ENCODE measurements at places on chromosomes 3 and 15. TPM values are rescaled to one million over a fixed set of nuclear protein-coding genes. Genes with fewer than 3 reads are reported as not detected.

DNA sequence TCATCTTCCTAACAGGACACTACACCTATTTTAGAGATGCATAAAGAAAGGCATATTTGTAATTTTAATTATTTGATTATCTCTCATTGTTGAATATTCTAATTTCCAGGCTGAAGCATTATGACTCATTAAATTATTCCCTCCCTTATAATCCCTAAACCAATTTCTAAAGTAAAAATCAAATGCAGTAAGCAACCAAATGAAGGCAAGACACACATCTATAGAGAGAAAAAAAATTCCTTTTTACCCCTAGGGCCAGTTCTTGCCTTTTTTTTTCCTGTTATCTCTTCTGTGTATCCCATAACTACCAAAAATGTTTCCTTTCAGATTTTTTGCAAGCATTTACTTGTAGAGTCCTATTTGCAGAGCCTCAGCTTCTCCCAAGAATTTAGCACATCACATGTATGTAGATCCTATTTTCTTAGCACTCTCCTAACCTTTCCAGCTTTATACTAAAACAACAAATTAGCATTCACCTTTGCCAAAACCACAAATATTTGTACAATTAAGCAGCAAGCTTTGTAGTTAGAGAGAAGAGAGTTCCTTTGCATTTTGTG, 177.9 kb downstream of the SATB1 start:
- no peak for DNase-seq

GRCh38 chr15:76440441-76440840, 103.9 kb downstream of the ISL2 start:
- no peak for DNase-seq

DNA sequence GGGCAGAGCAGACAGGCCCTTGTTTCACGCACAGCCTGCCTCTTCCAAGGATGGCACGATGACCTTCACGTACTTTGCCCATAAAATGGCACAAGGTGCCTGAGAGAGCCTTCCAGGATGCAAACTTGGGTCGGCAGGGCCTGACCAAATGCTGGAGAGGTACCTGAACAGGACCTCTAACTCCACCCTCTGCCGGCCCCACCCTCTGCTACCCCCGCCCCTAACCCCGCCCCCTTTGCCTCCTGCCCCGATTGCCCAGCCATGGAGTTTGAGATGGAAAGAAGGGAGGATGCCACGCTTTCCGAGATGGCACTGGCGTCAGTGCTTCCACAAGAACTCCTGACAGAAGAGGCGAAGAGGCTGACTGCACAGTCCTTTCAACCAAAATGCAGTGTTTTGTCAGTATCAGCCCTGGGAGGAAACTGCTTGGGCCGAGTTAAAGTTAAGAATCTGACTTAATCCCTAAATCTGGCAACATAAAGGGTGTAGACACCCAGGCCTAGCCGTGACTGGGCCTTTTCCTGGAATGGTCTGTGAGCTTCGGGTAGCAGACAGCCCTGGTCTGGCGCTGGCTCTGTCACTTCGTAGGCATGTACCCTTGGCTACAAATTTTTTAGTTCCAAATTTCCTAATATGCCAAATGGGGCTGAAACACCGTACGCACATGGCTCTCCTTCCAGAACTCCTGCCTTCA, 230.3 kb upstream of the RGMA start:
- DNase-seq = no peak

GRCh38 chr3:9703736-9704346, at the start of gene CPNE9:
CPNE9 (plus strand) TSS chr3:9703833; CDS start chr3:9703997, 164 bp downstream.
- no peak for DNase-seq

DNA sequence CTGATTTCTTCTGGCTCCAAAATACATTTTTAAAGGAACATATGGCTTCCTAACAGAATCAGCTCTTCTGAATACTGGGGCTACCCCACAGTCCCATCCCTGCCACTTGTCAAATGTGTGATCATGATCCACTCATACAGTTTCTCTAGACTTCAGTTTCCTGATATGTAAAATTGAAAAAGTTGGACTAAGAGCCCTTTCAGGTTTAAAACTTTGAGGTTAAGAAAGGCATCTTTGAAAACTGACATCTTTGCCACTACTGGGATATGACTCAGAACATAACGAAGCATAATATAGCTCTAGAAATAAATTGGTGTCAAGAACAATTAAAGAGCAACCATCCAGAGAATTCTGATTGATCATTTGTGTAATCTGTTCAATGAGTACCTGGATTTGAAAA, 248.3 kb downstream of the IL5RA start:
- no peak for DNase-seq

DNA sequence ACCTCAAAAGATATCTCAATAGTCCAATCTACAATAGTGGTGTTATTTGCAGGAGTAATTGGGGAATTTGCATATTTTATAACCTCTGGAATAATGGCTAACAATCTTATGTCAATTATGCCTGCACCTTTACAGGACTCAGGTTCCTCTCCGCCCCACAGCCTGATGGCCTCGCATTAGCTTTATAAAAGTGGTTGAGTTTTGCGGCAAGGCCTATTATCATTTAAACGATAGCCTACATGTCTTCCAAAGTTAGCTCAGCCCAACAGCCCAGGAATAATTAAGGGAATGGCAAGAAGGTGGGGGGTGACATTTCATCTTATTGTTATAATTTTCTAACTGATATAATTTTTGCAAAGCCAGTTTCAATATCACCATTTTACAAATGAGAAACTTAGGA, 97.3 kb downstream of the RTP4 start:
- no peak for DNase-seq

DNA sequence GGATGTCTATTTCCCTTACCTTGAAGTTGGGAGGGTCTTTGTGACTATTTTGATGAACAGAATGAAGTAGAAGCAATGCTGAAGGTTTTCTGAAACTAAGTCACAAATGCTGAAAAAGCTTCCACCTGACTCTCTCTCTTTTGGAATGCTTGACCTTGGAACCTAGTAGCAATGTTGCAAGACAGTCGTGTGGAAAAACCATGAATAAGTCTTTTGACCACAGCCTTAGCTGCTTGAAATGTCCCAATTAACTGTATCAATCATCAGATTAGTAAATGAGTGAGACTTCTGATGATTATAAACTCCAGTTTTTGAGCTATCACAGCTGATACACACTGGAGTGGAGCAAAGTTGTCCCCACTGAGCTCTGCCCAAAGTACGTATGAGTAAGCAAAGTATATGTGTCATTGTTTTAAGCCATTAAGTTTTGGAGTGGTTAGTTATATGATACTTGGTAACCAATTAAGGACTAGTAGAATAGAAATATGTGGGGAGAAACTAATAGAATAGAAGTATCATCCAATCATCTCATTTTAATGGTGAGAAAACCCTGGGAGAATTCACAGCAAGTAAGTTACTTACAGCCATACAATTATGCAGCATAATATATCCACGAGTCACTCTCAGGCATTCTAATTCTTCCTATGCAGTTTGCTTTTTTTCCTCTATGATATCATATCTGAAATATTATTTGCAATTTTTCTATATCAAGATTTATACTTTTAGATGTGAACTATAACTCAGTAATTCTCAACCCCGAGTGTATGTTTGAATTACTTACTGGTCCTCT, 1010.6 kb downstream of the ROBO2 start:
- DNase-seq = no peak

ALS2CL gene
- 12.6 TPM for polyA plus RNA-seq

- no peak for DNase-seq
These were observed 117.4 kb upstream of the TLE3 start for GRCh38 chr15:70214941-70215635.

DPPA2 gene
- not detected for polyA plus RNA-seq

DNA sequence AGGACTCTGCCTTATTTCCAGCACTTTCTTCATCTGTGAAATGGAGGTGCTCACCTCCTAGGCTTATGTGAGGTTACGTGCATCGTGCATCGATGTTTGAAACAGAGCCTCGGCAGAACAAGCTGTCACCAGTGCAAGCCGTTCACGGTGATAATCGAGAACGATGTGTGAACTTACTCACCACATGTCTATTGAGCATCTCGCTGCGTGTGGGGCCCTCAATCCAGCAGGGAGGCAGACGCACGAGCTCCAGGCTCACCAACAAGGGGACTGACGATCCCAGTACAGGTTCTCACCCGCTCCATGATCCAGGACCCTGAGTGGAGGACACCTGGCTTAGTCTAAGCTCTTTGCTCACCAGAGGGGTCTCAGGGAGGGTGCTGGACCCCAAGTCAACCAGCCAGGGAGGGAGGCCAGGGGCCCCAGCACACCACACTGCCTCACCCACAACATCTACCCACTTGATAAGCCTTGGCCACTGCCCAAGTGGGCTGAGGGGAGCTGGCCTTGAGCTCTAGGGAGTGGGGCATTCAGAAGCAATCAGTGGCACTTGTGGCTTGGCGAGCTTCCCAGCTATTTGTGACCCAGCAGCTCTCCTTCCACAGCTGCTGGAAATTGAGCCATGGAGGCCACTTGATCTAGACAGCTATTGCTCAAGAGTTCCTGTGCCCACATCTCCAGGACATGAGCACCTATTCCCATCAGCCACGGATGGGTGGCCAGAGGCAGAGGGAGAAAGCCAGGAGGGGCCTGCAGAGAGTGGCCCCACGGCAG, 34.4 kb upstream of the SLC6A1 start:
- DNase-seq = no peak

GRCh38 chr3:147619921-147620560, 210.9 kb downstream of the ZIC1 start:
- DNase-seq = no peak

SCAANT1 gene
- polyA plus RNA-seq = not detected

DNA sequence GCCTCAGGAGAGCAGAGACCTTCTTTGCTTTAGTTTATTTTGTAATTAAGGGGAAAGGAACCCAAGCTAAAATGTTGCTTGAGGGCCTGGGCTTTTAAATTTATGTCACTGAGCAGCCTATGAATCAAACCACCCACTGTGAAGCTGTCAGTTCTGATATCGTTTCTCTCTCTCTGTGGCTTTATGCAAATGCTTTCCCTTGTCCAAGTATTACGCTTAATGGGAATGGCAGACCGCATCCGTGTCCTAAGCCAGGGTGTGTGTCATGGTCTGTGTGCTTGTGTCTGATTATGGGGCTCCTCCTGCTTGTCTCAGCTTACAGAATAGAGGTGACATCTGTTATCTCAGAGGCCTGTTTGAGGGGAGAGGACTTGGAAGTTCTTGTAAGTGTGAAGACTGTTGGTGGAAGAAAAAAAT, 82.4 kb downstream of the EBLN2 start:
- no peak for DNase-seq

- DNase-seq = no peak
These were observed 13.2 kb upstream of the PYGO1 start for GRCh38 chr15:55601374-55601773.

FSTL1 gene
- polyA plus RNA-seq = not detected

MYRIP gene
- polyA plus RNA-seq = not detected

GRCh38 chr3:110521019-110521418, 550.6 kb upstream of the NECTIN3 start:
- DNase-seq = no peak

KLHL40 gene
- not detected for polyA plus RNA-seq

DNA sequence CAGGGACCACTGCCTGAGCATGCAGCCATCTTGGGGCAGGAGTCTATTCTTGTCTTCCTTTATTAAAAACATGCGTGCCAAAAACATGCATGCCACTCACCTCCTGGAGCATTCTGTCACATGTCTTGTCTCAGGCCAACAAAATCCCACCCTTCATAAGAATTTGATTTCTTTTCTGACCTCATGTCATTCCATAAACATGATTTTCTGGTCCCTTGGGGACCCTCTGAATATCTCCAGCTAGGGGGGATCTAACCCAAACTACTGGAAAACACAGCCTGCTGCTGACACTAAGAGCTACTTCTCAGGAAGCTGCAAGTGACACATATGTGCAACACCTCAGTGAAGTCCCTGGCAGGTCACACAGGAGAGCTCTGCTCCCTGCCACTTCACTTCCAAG, 26.8 kb upstream of the NOX5 start:
- no peak for DNase-seq

GRCh38 chr15:36645106-36645505, 65.7 kb downstream of the CDIN1 start:
- no peak for DNase-seq

GRCh38 chr3:10223676-10224639, 24.3 kb upstream of the TATDN2 start:
- DNase-seq = no peak

DNA sequence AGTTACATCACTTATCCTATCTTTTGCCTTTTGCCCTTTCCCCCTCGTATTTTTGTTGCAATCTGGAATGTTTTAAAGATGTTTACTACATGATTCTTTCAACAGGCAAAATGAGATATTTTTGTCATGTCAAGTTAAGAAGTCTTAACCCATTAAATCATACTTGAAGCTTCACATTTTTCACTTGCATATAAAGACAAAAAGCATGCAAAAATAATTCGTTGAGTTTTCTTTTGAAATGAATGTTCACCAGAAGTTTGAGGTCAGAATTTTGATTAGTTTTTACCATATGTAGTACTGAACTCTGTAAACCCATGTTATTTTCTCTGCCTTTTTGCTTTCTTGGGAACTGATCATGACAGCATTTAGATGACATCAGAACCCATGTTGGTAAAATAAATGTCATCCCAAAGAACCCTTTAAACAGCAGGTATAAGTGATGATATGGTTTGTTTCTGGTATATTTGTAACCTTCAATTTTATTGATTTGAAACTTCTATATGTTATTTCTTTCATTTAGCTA, 188.5 kb downstream of the GHSR start:
- DNase-seq = no peak

LSAMP gene
- not detected for polyA plus RNA-seq

DNA sequence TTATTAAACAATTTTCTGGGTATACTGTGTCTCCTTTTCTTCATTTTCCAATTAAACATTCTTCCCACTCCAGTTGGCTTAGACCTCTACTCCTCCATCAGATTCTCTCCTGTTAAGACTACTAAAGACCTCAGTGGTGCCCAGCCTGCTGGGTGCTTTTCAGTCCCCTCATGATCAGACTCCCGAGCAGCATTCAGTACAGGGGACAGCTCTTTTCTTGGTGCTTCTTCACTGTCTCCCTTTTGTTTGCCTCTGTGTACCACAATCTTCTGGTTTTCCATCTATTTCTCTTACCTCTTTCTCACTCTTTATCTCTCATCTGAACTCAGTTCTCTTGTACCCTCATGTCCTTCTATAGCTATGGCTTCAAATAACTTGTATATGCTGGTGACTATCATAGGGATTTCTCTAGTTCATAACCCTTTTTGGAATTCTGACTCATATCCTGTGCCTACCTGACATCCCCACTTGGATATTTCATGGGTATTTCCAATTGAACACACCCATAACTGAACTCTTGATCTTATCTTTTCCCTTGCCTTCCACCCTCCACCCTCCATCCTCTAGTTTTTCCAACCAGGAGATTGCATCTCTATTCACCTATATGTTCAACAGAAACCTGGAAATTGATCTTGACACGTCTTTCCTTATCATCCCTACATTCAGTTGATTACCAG, 55.6 kb upstream of the ABHD10 start:
- no peak for DNase-seq

- DNase-seq = no peak
These were observed 140.4 kb downstream of the NSMCE3 start for GRCh38 chr15:29129221-29129620.

CYP8B1 gene
- not detected for polyA plus RNA-seq

RBP2 gene
- not detected for polyA plus RNA-seq

- no peak for DNase-seq
These were observed 32.1 kb downstream of the TLNRD1 start for GRCh38 chr15:81032818-81033217.

GRCh38 chr3:9198261-9198660, 51.2 kb downstream of the SRGAP3 start:
- no peak for DNase-seq

- DNase-seq = no peak
These were observed 287.1 kb downstream of the IL5RA start for GRCh38 chr3:2823031-2823430.

All from naive thymus-derived CD4-positive, alpha-beta T cell (primary cell).